Muscle of arm (tissue), 14 donors: ENCODE measurements at places on chromosomes 12 and 14.

GRCh38 chr14:41749429-41749828 is 142.8 kb downstream of the LRFN5 start:
- DNase-seq = peak; percentile 41

- peak; percentile 44 for DNase-seq
Observed at GRCh38 chr14:21498540-21499526, 12.3 kb downstream of the METTL3 start.

DNA sequence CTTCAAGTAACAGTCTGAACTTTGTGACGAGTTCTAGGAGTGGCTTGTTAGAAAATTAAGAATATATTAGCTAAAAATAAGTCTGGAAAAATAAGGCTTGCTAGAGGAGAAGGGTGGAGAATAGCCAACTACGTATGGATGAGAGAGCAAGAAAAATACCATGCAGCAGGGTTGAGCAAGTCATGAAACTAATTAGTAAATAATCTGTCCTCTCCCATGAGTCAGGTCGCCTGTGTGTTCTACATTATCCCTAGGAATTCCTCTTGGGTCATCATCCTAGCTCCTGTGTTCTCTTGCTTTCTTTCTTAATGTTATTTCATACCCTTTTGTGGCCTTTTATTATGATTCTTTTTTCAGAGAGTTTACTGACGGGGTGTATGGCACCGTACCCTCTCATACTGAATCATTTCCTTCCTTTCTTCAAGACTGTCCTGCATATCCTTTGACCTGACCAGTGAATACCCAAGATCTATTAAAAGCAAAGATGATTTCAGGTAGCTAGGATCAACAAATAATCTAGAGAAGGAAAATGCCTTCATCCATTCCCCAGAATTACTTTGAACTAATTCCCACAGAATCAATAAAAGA is 177.2 kb upstream of the NPAS3 start:
- DNase-seq = no peak

DNA sequence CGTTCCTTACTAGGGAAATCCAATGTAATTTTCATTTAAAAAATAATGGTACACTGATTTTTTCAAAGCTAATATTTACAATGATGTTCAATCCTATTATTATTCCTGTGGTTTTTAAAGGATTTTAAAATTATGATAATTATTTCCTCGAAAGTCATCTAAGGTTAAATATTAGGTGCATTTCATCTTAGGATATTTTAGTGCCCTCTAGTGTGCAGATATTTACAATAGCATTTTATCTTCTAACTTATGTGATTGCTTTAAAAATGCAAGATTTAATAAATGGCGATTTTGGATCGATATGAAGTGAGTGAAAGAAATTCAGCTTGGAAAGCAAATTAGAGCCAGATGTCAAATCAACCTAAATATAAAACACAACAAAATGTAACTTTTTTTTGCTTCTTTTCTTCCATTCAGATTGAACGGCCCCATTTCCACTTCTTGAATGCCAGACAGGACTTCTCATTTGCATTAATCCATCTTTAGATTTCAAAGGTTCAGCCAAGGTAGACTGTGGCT is 293.5 kb downstream of the SLC6A15 start:
- no peak for DNase-seq

GRCh38 chr12:41190338-41190737 is 2.2 kb downstream of the PDZRN4 start:
- no peak for DNase-seq

- DNase-seq = no peak
Observed at GRCh38 chr12:113305281-113305856, 29.5 kb downstream of the SLC8B1 start.

GRCh38 chr12:132672116-132672515 is 15.0 kb downstream of the POLE start:
- no peak for DNase-seq

DNA sequence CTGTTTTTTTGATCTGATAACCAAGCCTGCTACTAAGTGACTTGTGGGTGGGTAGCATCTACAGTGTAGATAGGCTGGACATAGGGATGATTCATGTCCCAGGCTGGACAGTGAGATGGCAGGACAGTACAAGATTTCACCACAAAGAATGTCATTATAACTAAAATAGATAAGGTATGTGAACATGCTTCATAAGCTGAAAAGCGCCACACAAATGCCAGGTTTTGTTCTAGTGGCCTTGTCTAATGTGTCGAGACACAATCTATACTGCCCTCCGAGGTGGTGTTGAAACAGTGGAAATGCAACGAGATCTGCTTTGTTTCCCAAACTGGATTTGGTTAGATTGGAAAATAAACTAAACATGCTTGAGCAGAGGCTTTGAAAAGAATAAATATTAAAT is 4.4 kb downstream of the LGALS3 start:
- no peak for DNase-seq

GRCh38 chr14:33728010-33728498 is 222.8 kb downstream of the EGLN3 start:
- no peak for DNase-seq

- no peak for DNase-seq
Observed at GRCh38 chr12:113236539-113237399, 15.5 kb downstream of the TPCN1 start.

DNA sequence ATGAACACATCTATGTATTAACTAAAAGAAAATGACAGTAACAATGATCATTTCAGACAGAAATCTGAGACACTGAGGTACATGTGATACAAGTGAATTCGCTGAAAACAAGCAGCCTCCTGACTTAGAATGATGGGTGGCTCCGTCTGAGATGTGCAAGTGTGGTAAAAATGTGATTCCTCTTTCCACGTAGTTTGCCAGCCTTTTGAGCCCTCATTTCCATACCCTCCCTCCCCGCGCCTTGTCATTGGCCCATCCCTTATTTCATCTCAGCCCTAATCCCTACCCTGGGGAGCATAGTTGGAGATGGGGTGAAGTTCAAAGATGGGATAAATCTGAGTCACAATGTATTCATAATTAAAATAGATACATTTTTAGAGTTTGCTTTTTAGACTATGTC is 107.8 kb downstream of the BMP4 start:
- no peak for DNase-seq

DNA sequence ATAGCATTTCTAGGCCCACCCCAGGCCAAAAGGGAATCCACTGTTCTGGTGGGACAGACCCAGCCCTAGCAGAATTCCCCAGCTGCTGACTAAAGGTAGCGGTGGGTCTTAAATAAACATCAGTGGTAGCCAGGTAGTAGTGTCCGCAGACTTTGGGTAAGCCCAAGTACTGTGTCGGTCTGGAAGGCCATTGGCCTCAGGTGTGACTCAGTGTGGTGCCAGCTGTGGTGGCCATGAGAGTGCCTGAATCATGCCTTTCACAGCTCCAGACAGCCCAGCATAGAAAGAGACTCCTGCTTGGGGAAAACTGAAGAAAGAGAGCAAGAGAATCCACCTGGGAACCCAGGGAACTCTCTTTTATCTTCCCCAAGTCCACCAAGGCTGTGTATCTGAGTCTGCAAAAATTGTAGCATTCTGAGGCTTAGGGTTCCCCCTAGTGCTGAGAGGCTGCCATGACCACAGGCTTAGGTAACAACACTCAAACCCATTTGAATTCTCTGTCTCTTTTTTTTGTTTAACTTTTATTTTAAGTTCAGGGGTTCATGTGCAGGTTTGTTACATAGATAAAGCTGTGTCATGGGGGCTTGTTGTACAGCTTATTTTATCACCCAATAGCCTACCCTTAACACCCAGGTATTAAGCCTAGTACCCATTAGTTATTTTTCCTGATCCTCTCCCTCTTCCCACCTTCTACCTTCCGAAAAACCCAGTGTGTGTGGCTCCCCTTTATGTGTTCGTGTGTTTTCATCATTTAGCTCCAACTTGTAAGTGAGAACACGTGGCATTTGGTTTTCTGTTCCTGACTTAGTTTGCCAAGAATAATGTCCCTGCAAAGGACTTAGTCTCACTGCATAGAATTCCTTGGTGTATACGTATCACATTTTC is 16.7 kb upstream of the CD163L1 start:
- peak; percentile 29 for DNase-seq

GRCh38 chr12:12023456-12023855 is 47.3 kb upstream of the BCL2L14 start:
- no peak for DNase-seq

GRCh38 chr12:114193474-114193873 is 212.5 kb downstream of the TBX5 start:
- no peak for DNase-seq

- no peak for DNase-seq
Observed at GRCh38 chr12:83709899-83710298, 1023.2 kb downstream of the TMTC2 start.

GRCh38 chr12:26721800-26722199 is 111.2 kb downstream of the ITPR2 start:
- no peak for DNase-seq

DNA sequence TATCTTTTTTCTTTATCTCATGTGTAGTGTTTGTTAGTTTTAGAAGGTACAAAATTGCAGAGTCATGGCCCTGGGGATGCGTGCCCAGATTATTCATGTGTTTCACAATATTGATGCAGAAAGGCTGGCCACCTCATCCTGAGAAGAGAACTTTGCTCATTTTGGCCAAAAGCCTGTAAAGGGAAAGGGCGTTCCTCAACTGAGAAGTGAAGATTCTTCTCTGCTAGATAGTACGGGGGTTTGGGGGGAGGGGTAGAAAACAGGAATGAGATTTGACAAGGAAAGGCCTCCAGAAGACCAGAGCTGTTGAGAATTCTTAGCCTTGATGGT is 1.7 kb downstream of the MGST1 start:
- DNase-seq = no peak

DNA sequence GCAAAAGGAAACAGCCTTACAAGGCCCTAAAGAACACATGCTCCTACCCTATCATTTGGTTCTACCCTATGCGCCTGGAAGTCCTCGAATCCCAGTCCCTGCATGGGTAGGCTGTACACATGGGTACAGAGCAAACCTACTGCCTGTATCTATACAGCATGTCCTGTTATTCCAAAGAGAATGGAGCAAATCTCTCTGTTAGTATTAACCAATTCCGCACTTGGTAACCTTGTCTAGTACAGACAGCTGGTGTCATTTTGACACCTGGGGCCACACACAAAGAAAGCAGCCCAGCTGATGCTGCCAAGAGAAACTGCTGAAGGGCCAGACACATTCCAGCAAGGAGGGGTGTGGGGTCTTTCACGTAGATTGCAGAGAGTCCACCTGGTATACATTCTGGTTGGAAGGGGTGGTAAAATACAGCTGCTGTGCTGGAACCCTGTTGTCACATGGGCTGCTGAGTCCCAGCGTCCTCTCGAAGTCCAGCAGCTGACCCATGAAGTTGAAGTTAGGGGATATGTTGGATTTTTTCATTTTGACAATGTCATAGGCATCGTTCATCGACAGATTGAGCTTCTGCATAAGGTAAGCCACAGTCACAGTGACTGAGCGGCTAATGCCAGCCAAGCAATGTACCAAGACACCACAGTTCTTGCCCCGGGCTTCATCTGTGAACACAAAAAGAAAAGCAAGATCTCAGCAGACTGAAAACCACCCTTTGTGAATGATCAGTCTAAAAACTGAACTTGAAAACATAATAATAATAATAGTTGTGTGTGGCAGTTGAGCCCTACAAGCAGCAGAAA is 3.2 kb downstream of the DUSP6 start:
- no peak for DNase-seq

GRCh38 chr14:25090716-25091454 is 40.9 kb upstream of the STXBP6 start:
- no peak for DNase-seq

- DNase-seq = no peak
Observed at GRCh38 chr14:26794731-26795130, 196.9 kb upstream of the NOVA1 start.

- peak; percentile 85 for DNase-seq
Observed at GRCh38 chr12:39176356-39176755, 266.6 kb downstream of the KIF21A start.

DNA sequence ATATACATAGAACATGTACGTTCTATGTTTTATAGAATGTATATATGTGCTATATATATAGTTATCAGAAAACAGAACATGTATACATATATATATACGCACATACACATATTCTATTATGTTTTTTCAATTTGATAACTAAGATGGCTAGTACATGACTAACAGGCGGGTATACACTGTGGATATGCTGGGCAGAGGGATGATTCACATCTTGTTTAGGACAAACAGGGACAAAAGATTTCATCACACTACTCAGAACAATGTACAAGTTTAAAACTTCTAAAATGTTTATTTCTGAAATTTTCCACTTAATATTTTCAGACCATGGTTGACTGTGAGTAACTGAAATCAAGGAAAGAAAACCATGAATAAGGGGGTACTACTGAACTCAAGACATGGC is 17.4 kb downstream of the TIMELESS start:
- no peak for DNase-seq

DNA sequence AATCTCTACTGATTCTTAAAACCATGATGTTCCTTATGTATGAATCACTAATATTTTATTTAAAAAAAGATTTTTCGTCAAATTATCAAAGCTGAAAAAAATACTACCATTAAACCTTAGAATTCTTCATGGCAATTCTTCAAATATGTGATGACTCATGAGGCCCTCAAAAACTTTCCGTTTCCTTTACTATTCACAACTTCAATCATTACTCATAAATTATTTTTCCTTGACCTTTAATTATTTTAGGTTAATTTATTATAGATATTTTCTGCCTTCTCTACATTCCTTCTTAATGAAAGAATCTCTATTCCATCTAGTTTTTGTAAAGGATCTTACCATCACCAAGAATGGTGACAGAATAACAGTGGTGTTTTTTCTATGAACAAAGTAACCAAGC is 162.1 kb upstream of the SOX5 start:
- no peak for DNase-seq

DNA sequence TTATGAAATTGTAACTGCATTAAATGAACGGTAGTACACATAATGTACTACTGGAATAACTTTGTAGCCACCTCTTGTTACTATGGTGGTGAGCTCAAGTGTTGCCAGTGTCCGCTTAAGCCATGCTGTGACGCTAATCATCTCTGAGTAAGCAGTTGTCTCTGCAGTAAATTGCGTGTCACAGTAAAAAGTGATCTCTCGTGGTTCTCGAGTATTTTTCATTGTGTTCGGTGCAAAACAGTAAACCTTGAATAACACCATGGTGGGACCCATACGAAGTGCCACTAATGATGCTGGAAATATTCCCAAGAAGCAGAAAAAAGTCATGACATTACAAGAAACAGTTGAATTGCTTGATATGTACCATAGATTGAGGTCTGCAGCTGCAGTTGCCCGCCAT is 524.8 kb downstream of the SOX5 start:
- DNase-seq = no peak
